ENCODE measurements at places on chromosomes 11 and 22. TPM values are rescaled to one million over a fixed set of nuclear protein-coding genes. Genes with fewer than 3 reads are reported as not detected.

DNA sequence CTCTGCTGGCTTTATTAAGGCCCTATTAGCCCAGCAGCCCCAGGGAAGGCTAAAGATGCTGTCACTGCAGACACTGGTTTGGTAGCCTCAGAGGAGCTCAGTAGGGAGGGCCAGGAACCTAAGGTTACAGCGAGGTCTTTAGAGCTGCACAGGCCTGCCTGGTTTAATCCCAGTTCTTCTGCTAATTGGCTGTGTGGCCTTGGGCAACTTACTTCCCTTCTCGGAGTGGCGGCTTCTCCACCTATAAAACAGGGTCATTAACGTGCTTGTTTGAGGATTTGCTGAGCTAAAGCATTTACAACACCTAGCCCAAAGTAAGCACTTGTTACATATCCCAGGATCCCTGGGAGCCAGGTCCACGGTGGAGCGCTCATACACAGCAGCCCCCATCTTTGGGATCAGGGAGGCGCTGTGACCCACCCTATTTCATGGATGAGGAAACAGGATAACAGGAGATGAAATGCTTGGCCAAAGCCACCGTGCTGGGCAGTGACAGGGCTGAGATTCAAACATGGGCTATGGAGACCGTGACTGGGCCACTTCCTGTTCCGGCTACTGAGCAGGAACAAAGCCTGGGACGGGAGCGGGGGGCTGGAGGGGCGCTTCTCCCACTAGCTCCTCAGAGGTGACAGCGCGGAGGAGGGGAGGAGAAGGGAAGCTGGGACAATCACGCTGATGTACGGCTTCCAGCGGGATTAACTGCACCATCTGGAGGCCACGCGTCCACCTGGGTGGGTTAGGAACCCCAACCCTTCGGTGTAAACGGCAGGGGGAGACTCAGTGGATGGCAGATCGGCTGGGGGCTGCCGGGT is 61.5 kb downstream of the IGLL1 start:
- no peak for DNase-seq
- H3K27ac ChIP-seq = no peak overlapping the region
- no peak overlapping the region for H3K4me3 ChIP-seq
- no peaks in the 10 kb centered on the region for H3K36me3 ChIP-seq
- H3K27me3 ChIP-seq = peaks cover 7% of the 10 kb centered on the region

DNA sequence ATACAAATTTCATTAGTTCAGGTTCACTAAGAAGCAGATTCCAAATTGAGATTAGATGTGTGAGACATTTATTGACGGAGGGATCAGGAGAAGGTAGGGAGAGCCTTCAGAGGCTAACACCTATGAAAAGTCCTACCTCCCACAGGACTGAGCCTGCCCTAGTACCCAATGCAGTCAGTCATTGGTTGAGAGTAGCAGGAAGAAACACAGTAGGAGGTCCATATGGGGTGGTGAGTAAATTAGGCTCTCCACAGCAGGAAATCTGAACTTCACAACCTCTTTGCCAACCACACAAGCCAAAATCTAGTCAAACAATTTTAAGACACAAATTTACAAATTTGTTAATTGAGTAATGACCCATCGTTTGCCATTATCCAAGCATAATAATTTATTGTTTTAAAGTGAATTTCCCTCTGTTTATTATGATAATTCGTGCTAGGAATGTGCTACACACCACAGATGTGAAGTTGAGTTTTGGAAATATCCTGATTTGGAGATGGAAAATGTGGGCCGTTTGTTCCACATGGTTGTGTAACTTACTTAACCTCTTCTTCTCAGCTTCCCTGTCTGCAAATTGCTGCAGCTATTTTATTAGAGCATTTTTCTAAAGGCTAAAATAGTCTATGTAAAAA is 542.1 kb downstream of the ETS1 start:
- no peak for DNase-seq
- peaks cover 5% of the 10 kb centered on the region for H3K36me3 ChIP-seq
- H3K27me3 ChIP-seq = peaks cover 2% of the 10 kb centered on the region
- H3K4me1 ChIP-seq = peaks cover 65% of the 10 kb centered on the region
- peak overlapping the region; percentile 64 for H3K27ac ChIP-seq

GRCh38 chr11:74749965-74750296 is 1.3 kb downstream of the RNF169 start:
- H3K27ac ChIP-seq = peak overlapping the region; percentile 97
- DNase-seq = no peak
- H3K4me1 ChIP-seq = peaks cover 41% of the 10 kb centered on the region
- peak overlapping the region; percentile 98 for H3K4me3 ChIP-seq

DNA sequence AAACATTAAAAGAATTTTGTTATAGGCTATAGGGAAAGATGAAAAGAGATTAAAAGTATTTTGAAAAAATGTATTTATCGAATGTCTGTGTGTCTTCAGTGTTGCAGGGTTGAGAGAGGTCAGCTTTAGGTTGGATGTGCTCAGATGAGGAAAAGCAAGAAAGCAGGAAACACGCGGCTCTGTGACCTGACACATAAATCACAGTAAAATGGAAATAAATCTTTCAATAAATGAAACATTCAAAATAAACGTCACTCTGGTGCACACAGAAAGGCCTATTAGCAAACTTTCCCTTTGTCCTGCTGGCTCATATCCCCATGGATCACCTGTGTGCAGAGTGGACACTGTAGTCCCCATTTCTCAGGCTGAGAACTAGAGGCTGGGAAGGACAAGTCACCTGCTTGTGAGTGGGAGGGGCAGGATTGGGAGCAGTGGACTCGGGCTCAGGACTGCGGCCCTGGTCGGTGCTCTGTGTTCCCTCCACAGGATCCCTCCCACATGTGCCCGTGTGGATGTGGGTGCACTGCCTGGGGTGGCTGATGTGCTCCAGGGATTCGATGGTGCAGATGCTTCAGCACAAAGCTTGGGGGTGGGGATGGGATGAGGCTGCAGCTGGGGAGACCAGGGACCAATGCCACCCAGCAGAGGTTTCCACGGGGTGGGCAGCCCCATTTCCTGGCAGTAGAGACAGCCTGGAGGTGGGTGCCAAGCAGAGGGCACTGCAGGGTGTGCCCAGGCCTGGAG is 96.0 kb upstream of the IGLL5 start:
- H3K36me3 ChIP-seq = peaks cover 5% of the 10 kb centered on the region
- DNase-seq = no peak
- H3K27ac ChIP-seq = peak overlapping the region; percentile 87
- H3K4me1 ChIP-seq = peaks cover 96% of the 10 kb centered on the region
- H3K4me3 ChIP-seq = peak overlapping the region; percentile 73

DNA sequence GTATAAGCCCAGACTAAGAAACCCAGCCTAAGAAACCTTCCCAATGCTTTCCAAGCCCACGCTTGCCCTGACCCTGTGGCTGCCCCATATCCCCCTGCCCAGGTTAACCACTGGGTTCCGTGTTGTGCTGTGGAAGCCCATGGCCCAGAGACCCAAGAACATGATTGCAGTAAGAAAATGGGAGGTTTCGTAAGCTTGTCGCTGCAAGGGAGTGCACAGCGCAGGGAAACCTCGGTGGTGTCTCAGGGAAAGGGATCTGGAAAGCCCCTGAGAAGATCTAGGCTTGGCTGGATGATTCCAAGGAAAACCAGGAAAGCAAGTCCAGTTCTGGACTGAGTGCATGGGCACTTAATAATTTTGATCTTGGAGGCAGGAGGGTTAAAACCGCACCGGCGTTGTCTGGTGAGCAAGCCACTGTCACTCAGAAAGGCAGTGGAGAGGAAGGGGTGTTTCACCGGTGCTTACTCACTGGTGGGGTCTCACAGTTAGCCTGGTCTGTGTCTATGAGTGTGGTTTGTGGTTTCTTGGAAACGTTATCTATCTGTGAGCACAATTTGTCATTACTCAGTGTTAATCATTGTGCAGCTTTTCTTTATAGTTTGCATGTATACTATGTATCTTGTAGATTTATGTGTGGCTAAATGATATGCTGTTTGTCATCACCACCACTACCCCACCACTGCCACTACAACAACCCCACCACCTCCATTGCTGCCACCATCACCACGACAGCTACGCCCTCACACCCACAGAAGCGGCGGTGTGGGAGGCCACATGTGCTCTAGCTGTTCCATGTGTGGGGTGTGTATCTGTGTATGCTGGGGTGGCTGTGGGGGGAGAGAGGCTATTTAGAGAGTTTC is 53.3 kb upstream of the PRDM11 start:
- no peaks in the 10 kb centered on the region for H3K36me3 ChIP-seq
- peaks cover 10% of the 10 kb centered on the region for H3K27me3 ChIP-seq
- peaks cover 61% of the 10 kb centered on the region for H3K4me1 ChIP-seq
- H3K4me3 ChIP-seq = peak overlapping the region; percentile 75

DNA sequence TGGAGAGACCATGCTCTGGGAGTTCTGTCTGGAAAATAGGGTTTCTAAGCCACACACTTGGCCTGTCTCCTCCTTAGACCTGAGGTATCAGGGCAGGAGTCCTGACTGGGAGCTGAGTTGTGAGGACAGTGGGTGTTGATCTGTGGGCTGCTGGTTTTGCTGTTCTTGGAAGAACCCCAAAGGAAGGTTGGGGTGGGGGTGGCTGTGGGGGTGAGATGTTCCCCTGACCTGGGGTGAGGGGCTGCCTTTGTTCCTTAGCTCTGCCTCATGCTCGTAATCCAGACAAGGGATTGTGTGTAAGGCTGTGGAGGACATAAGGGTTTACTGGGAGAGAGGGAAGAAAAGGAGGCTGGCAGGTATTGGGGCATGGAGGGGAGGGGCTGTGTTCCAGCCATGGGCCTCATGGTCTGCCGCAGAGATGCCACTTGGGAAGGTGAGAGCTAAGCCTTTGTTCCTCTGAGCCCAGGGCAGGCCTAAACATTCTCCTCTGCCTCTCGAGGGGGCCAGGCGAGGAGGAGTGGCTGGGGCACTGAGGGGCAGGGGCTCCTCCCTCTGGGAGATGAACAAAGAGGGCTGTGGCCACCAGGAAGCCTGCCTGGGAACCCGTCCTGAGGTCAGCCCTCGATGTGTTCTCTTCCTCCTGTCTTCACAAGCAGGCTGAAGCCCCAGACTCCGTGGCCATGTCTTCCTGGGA is 4.4 kb downstream of the OTOG start:
- H3K36me3 ChIP-seq = no peaks in the 10 kb centered on the region
- no peak overlapping the region for H3K4me3 ChIP-seq
- H3K27ac ChIP-seq = no peak overlapping the region
- peaks cover 13% of the 10 kb centered on the region for H3K27me3 ChIP-seq
- H3K4me1 ChIP-seq = peaks cover 5% of the 10 kb centered on the region
- DNase-seq = no peak

DNA sequence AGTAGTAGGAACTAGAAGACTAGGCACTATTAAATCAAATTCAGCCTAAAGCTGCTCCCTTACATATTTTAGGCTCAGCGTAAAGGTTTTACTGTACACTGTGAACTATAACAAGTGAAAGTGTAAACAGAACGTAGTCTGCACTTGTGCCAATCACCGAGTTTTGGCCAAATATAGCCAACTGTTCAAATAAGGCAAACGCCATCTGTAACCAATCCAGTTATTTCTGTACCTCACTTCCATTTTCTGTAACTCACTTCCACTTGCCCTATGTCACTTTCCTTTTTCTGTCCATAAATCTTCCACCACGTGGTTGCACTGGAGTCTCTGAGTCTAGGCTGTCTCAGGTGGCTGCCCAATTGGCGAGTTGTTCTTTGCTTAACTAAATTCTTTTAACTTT is 2132.2 kb downstream of the LRRC4C start:
- no peak for DNase-seq
- H3K27ac ChIP-seq = no peak overlapping the region
- H3K36me3 ChIP-seq = no peaks in the 10 kb centered on the region
- no peak overlapping the region for H3K4me3 ChIP-seq
- H3K27me3 ChIP-seq = peaks cover 1% of the 10 kb centered on the region
- H3K4me1 ChIP-seq = no peaks in the 10 kb centered on the region

DNA sequence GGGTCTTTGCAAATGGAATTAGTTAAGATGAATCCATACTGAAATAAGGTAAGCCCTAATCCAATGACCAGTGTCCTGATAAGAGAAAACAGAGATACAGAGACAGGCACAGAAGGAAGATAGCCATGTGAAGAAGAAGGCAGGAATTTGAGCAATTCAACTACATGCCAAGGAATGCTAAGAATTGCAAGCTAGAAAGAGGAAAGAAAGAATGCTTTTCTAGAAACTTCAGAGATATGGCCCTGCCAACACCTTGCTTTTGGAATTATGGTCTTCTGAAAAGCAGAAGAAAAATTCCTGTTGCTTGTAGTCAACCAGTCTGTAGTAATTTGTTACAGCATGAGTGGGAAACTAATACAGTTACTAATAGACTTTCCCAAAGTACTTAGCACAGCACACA is 111.3 kb downstream of the SLC17A6 start:
- H3K27me3 ChIP-seq = no peaks in the 10 kb centered on the region
- H3K36me3 ChIP-seq = no peaks in the 10 kb centered on the region
- H3K4me3 ChIP-seq = no peak overlapping the region
- no peak overlapping the region for H3K27ac ChIP-seq
- DNase-seq = no peak

DNA sequence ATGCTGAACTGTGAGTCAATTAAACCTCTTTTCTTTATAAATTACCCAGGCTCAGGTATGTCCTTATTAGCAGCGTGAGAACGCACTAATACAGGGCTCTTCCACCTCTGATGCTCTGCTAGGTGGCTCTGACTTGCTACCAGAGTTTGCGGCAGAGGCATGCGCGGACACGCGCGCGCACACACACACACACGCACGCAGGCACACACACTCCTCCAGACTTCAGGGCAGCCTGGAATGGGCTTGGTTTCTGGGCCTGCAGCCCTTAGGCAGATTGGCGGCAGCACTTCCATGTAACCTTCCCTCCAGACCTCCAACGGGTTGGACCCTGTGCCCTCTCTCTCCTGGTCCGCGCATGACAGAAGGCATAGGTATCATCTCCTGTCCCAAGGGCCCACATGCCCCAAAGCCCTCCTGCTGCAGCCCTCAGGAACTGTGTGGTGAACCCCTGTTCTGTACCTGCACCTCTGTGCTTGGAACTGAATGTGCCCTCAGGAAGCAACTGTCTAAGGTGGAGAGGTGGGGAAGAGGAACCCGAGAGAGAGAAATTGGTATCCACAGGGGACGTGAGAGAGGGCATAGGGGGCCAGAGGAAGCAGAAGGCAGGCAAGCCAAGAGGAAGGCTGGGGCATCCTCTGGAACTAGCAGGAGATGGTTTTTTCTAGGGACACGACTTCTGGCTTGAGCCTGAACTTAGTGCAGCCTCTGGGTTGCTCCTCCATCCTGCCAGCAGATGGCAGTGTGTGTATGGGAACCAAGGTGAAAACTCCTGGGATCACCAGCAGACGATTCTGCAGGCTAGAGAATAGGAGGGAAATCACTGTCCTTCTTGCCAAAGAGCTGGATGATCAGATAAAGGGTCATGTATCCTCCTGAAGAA is 23.4 kb upstream of the RIC3 start:
- no peaks in the 10 kb centered on the region for H3K36me3 ChIP-seq
- H3K4me3 ChIP-seq = no peak overlapping the region
- DNase-seq = no peak
- no peak overlapping the region for H3K27ac ChIP-seq
- H3K27me3 ChIP-seq = peaks cover 8% of the 10 kb centered on the region

GRCh38 chr11:124611064-124611463 is at the start of gene PANX3:
Gene PANX3, plus strand, starts transcription at chr11:124611428. Its CDS starts 129 bp downstream, at chr11:124611557.
- peaks cover 7% of the 10 kb centered on the region for H3K27me3 ChIP-seq
- H3K27ac ChIP-seq = no peak within 1 kb of the TSS
- no peaks in the 10 kb centered on the region for H3K36me3 ChIP-seq
- H3K4me1 ChIP-seq = no peaks in the 10 kb centered on the region
- H3K4me3 ChIP-seq = no peak within 1 kb of the TSS
- no peak for DNase-seq

TBX10 gene
- not detected for polyA plus RNA-seq

ASRGL1 gene
- polyA plus RNA-seq = 3.2 TPM

C11orf86 gene
- not detected for polyA plus RNA-seq

C11orf91 gene
- not detected for polyA plus RNA-seq

BAIAP2L2 gene
- 0.21 TPM for polyA plus RNA-seq

KDELR3 gene
- polyA plus RNA-seq = not detected

PATE2 gene
- polyA plus RNA-seq = not detected

CASP5 gene
- polyA plus RNA-seq = not detected

All from immature natural killer cell (primary cell).